Aorta (tissue), 5 donors: ENCODE measurements at places on chromosomes 4 and X. TPM values are rescaled to one million over a fixed set of nuclear protein-coding genes. Genes with fewer than 3 reads are reported as not detected.

DNA sequence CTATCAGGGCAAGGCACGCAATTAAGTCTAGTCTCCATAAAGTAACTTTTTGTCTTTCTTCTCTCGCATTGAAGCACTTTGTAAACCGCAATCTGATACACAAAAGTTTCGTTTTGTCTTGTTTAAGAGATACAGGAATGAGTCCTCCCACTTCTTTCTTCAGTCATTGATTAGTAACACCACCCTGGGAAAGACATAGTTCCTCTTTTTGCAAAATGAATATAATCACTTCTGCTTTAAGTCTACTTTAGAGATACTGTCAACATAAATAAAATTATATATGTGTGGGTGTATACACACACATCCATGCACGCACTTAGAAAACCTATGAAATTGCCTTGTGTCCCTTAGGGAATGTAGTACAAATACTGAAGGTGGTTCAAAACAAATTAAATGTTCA, 11.7 kb downstream of the COQ2 start:
- H3K4me1 ChIP-seq = no peaks in the 10 kb centered on the region
- H3K27ac ChIP-seq = no peak overlapping the region
- no peak for DNase-seq
- peaks cover 2% of the 10 kb centered on the region for H3K36me3 ChIP-seq
- H3K4me3 ChIP-seq = no peak overlapping the region

DNA sequence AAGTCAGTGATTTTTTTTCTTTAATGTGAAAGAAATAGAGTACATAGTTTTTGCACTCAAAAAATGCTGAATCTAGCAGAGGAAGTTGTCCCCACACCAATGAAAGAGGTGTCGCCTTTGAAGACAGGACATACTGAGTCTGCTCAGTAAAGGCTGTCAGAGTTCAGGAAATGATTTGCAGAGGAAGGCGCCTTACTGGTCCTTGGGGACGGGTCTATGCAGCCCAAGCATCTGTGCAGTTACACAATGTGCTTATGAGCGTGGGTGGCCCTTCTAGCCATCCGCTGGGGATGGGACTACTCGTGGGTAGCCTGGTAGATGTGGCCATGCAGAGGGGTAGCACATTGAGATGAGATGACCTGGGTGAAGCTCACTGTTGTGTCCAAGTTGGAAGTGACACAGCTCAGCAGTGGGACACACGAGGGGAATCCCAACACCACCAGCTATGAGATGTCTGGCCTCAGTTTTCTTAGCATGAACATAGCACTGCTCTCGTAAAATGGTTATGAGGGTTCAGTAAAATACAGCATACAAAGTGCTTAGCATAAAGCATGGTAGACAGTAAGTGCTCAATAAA, 116.5 kb upstream of the RBPJ start:
- no peaks in the 10 kb centered on the region for H3K36me3 ChIP-seq
- no peak overlapping the region for H3K4me3 ChIP-seq
- no peaks in the 10 kb centered on the region for H3K4me1 ChIP-seq
- H3K27me3 ChIP-seq = no peaks in the 10 kb centered on the region
- no peak for DNase-seq
- H3K27ac ChIP-seq = no peak overlapping the region

GRCh38 chr4:138938366-138938690, 77.3 kb upstream of the NOCT start:
- H3K27ac ChIP-seq = no peak overlapping the region
- DNase-seq = no peak
- H3K36me3 ChIP-seq = no peaks in the 10 kb centered on the region
- no peaks in the 10 kb centered on the region for H3K4me1 ChIP-seq
- H3K27me3 ChIP-seq = no peaks in the 10 kb centered on the region

DNA sequence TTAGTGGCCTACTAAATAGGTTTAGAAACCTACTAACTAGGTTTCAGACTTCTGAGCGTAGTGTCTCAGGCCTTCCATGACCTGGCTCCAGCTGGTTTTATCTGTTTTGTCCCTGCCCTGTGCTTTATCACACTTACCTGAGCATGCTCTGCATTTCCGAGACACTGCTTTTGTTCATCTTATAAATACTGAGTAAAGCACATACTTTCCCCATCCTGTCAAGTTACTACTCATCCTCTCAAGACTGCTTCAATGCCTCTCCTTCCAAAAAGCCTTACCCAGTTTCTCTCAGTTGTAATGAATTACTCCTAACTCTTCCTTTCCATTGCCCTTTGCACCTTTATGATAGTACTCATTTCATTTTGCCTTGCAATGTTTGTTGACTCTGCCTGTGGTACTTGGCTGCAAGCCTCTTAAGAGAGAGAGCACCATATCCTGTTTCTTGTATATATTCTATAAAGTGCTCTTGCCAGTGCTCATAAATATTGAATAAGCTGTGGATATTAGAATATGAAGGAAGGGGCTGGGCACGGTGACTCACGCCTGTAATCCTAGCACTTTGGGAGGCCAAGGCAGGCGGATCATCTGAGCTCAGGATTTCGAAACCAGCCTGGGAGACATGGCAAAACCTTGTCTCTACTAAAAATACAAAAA, 34.4 kb downstream of the SLAIN2 start:
- no peaks in the 10 kb centered on the region for H3K36me3 ChIP-seq
- no peak for DNase-seq
- H3K27me3 ChIP-seq = no peaks in the 10 kb centered on the region
- H3K27ac ChIP-seq = no peak overlapping the region
- no peak overlapping the region for H3K4me3 ChIP-seq

DNA sequence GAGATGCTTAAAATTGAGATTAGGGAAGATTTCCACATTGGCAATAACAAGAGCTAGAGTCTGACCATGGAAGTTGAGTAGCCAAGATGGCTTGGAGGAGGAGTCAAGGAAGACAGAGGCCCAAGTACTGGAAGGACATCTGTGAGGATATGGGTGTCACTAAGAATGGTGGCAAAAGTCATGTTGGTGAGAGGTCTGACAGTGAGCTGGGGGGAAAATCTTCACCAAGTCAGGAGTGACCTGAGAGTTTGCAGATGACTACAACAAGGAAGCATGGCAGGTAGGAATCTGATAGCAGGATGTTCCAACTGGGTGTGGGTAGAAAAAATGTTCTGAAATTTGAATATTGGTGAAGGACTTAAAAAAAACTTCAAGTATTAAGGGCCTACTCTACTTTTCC, 103.3 kb downstream of the SHROOM3 start:
- no peaks in the 10 kb centered on the region for H3K36me3 ChIP-seq
- H3K4me3 ChIP-seq = no peak overlapping the region
- DNase-seq = no peak

- no peaks in the 10 kb centered on the region for H3K27me3 ChIP-seq
- no peak overlapping the region for H3K27ac ChIP-seq
- no peak for DNase-seq
- no peaks in the 10 kb centered on the region for H3K4me1 ChIP-seq
- H3K4me3 ChIP-seq = no peak overlapping the region
These were observed 67.5 kb upstream of the CLDN34 start for GRCh38 chrX:9899640-9900111.

- no peaks in the 10 kb centered on the region for H3K4me1 ChIP-seq
- H3K27ac ChIP-seq = no peak overlapping the region
- no peaks in the 10 kb centered on the region for H3K27me3 ChIP-seq
- H3K4me3 ChIP-seq = no peak overlapping the region
- H3K36me3 ChIP-seq = no peaks in the 10 kb centered on the region
These were observed 6.2 kb upstream of the GABRA4 start for GRCh38 chr4:46999566-46999965.

DNA sequence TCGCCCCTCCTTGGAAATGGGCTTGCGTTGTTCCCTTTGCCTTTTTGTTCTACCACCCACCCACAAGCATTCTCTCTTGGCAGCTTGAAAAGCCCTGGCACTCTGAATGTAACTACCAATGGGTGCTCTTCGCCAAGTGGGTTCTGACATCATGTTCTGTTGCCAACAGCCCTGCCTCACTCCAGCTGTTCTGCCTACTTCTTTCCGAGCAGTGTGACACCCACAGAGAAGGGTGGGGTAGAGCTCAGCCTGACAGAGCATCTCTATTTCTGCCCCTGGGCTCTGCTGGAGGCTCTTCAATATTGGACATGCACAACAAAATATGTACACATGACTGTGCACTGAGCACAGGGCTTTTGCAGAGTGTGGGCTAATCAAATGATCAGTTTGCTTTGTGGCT, 15.6 kb upstream of the EXOSC9 start:
- no peak overlapping the region for H3K4me3 ChIP-seq
- DNase-seq = no peak
- no peaks in the 10 kb centered on the region for H3K4me1 ChIP-seq

DNA sequence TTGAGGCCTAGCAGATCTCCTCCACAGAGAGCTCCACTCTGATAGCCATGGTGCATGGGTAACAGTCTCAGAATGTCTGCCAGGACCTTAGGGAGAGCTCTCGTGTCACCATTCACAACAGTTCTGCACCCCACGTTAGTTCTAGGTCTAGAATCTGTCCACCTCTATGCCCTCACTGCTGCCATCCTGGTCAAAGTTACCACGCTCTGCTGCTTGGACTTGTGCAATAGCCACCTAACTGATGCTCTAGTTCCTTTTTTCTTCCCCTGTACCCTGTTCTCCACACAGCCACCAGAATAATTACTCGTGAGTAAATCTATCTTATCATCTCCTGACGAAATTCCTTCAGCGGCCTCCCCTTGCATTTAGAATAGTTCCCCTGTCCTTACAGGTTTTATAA, 268.8 kb upstream of the GATB start:
- H3K4me3 ChIP-seq = no peak overlapping the region
- no peak for DNase-seq
- no peak overlapping the region for H3K27ac ChIP-seq
- no peaks in the 10 kb centered on the region for H3K4me1 ChIP-seq

Gene GLOD5
- not detected for total RNA-seq

DNA sequence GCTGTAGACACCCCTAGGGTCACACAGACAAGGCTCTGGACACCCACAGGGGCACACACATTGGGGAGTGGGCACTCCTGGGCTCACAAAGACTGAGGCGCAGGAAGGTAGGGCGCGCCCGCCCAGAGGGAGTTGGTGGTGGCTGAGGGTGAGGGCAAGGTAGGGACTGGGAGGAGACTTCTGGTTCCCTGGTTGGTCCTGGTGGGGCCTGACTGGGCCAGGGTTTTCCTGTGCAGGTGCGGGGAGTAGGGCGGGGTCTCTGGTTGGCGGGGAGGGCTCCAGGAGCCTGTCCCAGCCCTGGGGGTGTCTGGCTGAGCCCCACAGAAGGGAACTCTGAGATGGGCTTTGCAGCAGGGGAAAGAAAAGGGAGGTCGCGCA, 6.7 kb upstream of the WAS start:
- H3K4me1 ChIP-seq = no peaks in the 10 kb centered on the region
- no peaks in the 10 kb centered on the region for H3K36me3 ChIP-seq
- H3K4me3 ChIP-seq = peak overlapping the region; percentile 40
- H3K27me3 ChIP-seq = no peaks in the 10 kb centered on the region
- no peak for DNase-seq
- peak overlapping the region; percentile 38 for H3K27ac ChIP-seq

DNA sequence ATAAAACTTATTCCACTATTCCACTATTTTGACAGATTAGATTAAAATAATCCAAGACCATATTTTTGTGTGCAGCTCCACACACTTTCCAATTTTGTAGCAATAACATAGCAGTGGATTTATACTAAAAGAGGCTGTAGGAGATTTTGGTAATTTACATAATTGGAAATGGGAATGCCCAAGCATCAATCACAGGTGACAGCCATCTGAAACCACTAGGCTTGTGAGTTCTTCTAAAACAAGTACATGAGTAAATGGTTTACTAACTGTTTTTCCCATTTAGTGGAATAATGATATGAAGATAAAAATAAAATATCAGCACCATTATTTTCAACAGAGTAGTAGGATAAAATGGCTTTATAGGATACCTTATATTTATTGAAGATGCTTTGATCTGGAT, 4.4 kb downstream of the ANK2 start:
- no peak overlapping the region for H3K4me3 ChIP-seq
- no peaks in the 10 kb centered on the region for H3K36me3 ChIP-seq
- H3K4me1 ChIP-seq = no peaks in the 10 kb centered on the region
- H3K27ac ChIP-seq = no peak overlapping the region
- no peaks in the 10 kb centered on the region for H3K27me3 ChIP-seq

- H3K4me1 ChIP-seq = no peaks in the 10 kb centered on the region
- H3K4me3 ChIP-seq = no peak overlapping the region
- H3K27me3 ChIP-seq = no peaks in the 10 kb centered on the region
- no peaks in the 10 kb centered on the region for H3K36me3 ChIP-seq
- no peak overlapping the region for H3K27ac ChIP-seq
- DNase-seq = no peak
These were observed 67.5 kb downstream of the ZFYVE28 start for GRCh38 chr4:2350982-2351381.

GRCh38 chr4:168907119-168907698, 102.8 kb downstream of the CBR4 start:
- peak overlapping the region; percentile 75 for H3K27ac ChIP-seq
- H3K36me3 ChIP-seq = peaks cover 3% of the 10 kb centered on the region
- no peaks in the 10 kb centered on the region for H3K27me3 ChIP-seq
- no peak for DNase-seq
- no peak overlapping the region for H3K4me3 ChIP-seq

GRCh38 chrX:2342281-2342688, 158.5 kb downstream of the DHRSX start:
- no peaks in the 10 kb centered on the region for H3K27me3 ChIP-seq
- H3K4me3 ChIP-seq = no peak overlapping the region
- H3K27ac ChIP-seq = peak overlapping the region; percentile 55
- peaks cover 3% of the 10 kb centered on the region for H3K4me1 ChIP-seq
- H3K36me3 ChIP-seq = no peaks in the 10 kb centered on the region

DNA sequence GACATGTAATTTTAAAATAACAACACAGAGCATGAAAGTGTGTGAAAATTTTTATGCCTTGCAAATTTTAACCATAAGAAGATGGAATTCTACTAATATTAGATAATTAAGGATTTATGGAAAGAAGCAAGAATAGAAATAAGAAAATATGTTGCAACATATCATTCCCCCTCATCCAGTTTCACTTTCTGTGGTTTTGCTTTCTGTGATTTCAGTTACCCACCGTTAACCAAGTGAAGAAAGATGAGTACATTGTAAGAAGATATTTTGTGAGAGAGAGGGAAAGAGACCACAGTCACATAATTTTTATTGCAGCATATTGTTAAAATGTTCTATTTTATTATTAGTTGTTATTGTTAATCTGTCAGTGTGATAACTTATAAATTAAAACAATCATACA, 77.9 kb downstream of the ADAM29 start:
- H3K36me3 ChIP-seq = no peaks in the 10 kb centered on the region
- no peaks in the 10 kb centered on the region for H3K27me3 ChIP-seq
- H3K27ac ChIP-seq = no peak overlapping the region
- no peak for DNase-seq
- no peaks in the 10 kb centered on the region for H3K4me1 ChIP-seq

Gene PLA2G12A
- 34.5 TPM for total RNA-seq

- DNase-seq = peak; percentile 97
- H3K27me3 ChIP-seq = no peaks in the 10 kb centered on the region
- peak within 1 kb of the TSS; percentile 70 for H3K4me3 ChIP-seq
- H3K27ac ChIP-seq = peak within 1 kb of the TSS; percentile 72
- peaks cover 2% of the 10 kb centered on the region for H3K4me1 ChIP-seq
These were observed at the start of gene COQ2 for GRCh38 chr4:83284193-83285054. COQ2 (minus strand) TSS chr4:83284798; CDS start chr4:83284764, 34 bp downstream.

DNA sequence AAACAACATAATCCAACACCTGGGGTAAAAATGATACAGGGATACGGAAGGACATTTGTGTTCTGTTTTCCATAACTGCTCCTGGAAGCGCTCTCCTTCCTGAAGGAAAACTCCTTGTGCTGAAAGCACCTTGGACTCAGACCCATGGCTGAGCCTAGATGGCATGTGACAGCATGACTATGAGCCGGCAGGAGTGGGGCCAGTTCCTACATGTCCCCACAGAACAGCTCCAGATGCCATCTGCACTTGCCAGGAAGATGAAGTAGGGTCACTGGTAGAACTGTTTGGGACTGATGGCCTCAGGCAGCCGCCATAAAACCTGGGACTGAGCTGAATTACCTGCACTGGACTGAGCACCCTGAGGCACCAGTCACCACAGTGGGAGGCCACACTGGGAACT, 56.0 kb upstream of the BCLAF3 start:
- no peaks in the 10 kb centered on the region for H3K4me1 ChIP-seq
- H3K4me3 ChIP-seq = no peak overlapping the region
- no peak for DNase-seq
- no peak overlapping the region for H3K27ac ChIP-seq
